ENCODE measurements at places on chromosomes 1 and 21. TPM values are rescaled to one million over a fixed set of nuclear protein-coding genes. Genes with fewer than 3 reads are reported as not detected.

TINAGL1 gene
- total RNA-seq: 3.0 TPM

FAM72A gene
- 1.8 TPM for total RNA-seq

TSEN15 gene
- 53.7 TPM for total RNA-seq

SPRR2A gene
- total RNA-seq: not detected

- H3K36me3 ChIP-seq: no peaks in the 10 kb centered on the region
- no peak for DNase-seq
- no peaks in the 10 kb centered on the region for H3K4me1 ChIP-seq
- no peak overlapping the region for H3K27ac ChIP-seq
Measured at GRCh38 chr1:18608534-18608933, 22.1 kb upstream of the PAX7 start.

DNA sequence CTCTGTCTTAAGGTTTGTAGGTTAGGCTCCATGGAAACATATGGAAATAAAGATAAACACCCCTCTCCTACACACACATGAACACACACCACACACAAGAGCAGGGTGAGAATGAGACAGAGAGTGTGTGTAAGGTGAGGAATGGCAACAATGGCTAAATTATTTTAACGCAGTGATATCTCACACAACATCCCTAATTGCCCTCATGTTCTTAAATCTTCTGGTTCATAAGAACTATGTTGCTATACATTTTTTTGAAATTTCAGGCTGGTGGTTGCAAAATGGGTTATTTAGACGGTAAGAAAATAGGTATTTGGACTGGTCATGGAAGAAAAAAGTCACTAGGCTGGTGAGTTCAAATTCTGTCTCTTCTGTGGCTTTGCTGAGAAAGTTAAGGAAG, 316.7 kb upstream of the ESRRG start:
- no peaks in the 10 kb centered on the region for H3K27me3 ChIP-seq
- H3K4me3 ChIP-seq: no peak overlapping the region
- DNase-seq: no peak
- no peaks in the 10 kb centered on the region for H3K36me3 ChIP-seq

- H3K36me3 ChIP-seq: peaks cover 3% of the 10 kb centered on the region
- DNase-seq: peak; percentile 16
- H3K4me3 ChIP-seq: no peak overlapping the region
- no peaks in the 10 kb centered on the region for H3K27me3 ChIP-seq
- H3K4me1 ChIP-seq: peaks cover 85% of the 10 kb centered on the region
Measured at GRCh38 chr1:21322681-21323016, 32.4 kb upstream of the ECE1 start.

DNA sequence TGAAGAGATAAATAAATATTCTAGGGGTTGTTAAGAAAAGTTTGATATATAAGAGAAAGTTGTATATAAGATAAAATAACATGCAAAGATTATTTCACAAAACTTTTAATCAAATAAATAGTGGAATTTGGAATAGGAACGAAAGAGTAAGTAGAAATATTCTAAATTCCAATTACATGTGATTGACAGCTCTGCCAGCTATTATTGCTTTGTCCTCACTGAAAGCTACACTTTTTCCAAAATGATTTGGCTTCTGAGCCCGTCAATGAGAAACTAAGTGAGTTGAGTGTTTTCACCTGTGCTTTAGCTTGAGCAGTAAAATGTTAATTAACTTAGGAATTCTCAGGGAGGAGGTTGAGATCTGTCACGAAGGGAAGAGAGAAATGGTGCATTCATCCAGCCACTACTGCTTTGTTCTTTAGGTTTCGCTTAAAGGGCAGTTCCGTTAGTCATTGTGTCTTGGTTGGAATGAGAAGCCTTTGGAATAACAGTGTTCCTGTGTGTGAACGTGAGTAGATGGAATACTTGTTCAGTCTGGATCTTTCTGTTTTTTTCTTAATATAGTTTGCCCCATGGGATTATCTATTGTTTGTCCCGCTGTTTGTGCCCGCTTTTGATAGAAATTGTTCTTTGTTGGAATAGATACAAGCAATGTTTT, 63.3 kb upstream of the CR1L start:
- H3K27ac ChIP-seq: no peak overlapping the region
- H3K4me1 ChIP-seq: no peaks in the 10 kb centered on the region
- no peaks in the 10 kb centered on the region for H3K36me3 ChIP-seq
- no peak for DNase-seq
- H3K27me3 ChIP-seq: no peaks in the 10 kb centered on the region

- H3K4me1 ChIP-seq: no peaks in the 10 kb centered on the region
- no peaks in the 10 kb centered on the region for H3K27me3 ChIP-seq
- H3K27ac ChIP-seq: no peak overlapping the region
- no peak overlapping the region for H3K4me3 ChIP-seq
Measured at GRCh38 chr1:175278734-175279116, 86.1 kb upstream of the KIAA0040 start.

All from fibroblast of lung (primary cell).